CD4-positive, alpha-beta T cell treated with Interferon alpha-2 for 1 hour (primary cell): ENCODE measurements at places on chromosomes 3 and 15.

- DNase-seq, result peak; percentile 3
Measured at GRCh38 chr3:42846685-42847522, 28.8 kb downstream of the CYP8B1 start.

DNA sequence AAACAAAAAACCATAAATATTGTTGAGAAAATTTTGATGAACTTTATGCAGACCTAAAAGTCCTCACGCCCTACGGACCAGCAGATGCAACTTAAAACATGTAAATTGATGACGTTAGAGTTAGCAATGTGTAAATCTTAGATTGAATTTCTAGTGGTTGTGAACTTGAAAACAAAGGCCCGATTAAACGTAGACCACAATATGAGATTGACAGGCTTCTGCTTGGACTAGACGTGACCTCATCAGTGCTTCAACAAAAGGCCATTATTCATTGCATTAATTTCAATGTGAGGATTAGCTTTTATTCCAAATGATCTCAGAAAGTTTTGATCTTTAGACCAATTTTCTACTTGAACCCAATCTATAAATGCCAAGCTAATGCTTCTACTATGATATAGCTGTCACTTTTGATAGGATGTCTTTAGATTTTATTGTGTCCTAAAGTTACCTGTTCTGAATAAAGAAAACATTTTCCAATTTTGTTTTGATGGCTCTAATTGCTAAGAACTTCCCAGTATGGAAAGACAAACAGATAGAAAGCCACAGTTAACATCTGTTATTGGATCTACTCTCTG, 55.4 kb upstream of the SPPL2A start:
- no peak for DNase-seq

- no peak for DNase-seq
Measured at GRCh38 chr15:98155356-98155755, 194.9 kb downstream of the ARRDC4 start.

DNA sequence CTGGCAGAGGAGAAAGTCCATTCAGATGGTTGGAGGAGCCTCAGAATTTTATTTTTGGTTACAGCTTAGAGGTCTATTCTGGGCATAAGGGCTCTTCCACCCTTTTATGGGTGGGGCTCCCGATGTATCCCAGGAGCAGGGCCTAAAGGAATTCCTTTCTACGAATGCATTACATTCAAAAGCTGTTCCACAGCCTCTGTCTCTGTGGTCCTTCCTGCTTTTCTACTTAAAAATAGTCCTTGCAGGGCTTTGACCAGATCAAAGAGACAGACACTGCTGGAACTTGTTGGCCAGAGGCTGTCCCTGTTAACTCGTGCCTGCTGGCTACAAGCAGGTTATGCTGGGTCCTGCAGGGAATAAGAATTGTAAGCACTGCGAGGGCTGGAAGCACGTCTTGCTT, 14.4 kb upstream of the NOX5 start:
- no peak for DNase-seq

DNA sequence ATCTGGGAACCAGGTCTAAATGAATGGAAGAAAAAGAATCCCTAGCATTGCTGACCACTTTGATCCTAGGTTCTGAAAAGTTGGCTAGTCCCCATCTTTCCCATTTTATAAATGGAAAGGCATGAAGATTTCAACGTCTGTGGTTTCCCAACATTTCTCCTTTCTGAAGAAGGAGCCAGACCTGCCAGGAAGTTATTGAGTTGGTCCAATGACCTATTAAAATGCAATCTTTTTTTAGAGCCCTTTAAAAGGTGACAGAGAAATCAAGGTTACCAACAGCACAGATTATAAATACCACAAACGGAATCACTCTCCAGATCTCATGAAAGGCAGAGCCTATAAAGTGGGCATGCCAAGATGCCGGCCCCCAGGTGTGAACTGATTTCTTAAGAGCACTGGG, 505.6 kb upstream of the THBS1 start:
- no peak for DNase-seq

GRCh38 chr3:100210772-100211135, 50.0 kb upstream of the TBC1D23 start:
- DNase-seq, result peak; percentile 58

- DNase-seq, result no peak
Measured at GRCh38 chr3:87186608-87187159, 40.4 kb upstream of the CHMP2B start.

GRCh38 chr3:171184372-171184771, 157.9 kb upstream of the SLC2A2 start:
- DNase-seq, result peak; percentile 24

GRCh38 chr3:150602426-150603152, 532 bp upstream of the SELENOT start:
- no peak for DNase-seq

- no peak for DNase-seq
Measured at GRCh38 chr3:52472239-52473000, 17.0 kb downstream of the NISCH start.

DNA sequence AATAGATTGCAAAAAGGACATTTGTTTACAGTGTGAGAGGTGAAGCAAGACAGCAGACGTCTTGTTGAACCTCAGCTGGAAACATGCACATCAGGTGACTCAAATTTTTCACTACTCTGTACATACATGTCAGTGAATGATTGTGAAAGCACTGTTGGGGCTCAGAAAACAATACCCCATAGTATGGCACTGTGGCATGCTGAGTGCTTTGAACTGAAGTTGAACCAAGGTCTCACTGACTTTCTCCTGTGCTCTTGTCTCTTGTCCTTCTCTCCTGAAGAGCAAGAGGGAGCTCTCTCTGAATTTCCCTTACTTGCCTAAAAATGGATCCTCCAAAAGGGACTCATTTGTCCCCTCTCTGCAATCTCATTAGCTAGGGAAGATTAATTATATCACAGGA, 24.5 kb upstream of the NEDD4 start:
- DNase-seq, result no peak

DNA sequence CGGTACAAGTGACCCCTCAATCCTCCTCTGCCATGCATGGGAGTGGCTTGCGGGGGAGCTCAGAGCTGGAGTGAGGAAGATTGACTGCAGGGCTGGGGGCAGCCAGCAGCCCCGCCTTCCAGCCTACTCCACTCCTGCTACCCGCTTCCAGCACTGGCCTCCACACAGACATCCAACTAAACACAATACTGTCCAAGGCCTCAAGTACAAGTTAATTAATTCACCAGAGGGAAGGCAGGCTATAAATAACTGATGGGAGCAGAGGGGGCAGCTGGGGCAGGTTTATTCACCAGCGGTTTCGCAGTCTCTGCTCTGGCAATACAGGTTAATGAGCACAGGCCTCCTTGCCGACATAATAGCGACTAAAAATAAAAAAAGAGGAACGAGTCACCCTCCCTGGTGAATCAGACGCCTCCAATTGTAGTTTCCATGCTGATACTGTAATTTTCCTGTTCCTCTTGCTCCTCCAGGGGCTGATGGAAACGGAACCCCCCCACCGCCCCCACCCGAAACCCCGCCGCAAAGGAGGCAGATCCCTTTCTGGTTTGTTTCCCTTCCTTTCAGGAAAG, 166.4 kb upstream of the TLE3 start:
- DNase-seq, result no peak

GRCh38 chr3:13024765-13025065, 48.5 kb downstream of the IQSEC1 start:
- DNase-seq, result no peak

GRCh38 chr15:88447741-88448140, 19.4 kb downstream of the MRPL46 start:
- no peak for DNase-seq

DNA sequence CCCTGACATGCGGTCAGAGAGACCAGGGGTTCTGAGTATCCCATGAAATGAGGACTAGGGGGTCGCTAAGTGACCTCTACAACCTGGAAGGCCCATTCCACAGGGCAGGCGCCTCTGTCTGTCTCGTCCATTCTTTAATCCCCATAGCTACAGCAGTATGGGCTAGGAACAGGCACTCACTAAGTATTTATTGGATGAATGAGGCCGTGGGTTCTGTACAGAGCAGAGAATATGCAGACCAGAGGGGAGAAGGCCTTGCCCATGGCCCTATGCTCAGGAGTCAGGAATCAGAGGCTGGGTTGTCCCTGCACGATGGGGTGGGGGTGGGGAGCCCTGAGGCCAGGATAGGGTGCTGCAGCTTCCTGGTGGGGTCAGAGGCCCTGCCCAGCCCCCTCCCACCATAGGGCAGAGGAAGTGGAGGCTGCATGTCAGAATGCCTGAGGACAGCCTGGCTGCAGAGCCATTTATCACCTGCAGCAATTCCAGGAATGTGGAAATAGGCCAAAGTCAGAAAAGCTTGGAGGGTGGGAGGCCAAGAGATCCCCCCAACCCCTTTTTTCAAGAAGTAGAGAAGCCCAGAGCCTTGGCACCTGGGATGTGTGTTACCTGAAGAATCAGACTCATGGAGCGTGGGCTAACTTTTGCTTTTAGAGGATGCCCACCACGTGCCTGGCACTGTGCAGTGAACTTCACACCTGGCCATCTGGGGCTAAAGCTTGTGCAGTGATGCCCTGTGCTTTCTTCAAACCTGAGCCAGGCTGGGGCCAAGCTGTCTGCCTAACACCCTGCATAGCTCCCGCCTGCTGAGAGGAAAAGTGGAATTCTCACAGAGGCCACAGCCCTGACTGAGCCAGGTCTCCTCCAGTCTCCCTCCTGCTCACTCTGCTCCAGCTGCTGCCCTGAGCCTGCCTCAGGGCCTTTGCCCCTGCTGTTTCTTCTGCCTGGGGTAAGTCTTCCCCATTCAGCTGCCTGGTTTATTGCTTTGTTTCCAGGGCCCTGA, 109.4 kb downstream of the WNT7A start:
- DNase-seq, result no peak

DNA sequence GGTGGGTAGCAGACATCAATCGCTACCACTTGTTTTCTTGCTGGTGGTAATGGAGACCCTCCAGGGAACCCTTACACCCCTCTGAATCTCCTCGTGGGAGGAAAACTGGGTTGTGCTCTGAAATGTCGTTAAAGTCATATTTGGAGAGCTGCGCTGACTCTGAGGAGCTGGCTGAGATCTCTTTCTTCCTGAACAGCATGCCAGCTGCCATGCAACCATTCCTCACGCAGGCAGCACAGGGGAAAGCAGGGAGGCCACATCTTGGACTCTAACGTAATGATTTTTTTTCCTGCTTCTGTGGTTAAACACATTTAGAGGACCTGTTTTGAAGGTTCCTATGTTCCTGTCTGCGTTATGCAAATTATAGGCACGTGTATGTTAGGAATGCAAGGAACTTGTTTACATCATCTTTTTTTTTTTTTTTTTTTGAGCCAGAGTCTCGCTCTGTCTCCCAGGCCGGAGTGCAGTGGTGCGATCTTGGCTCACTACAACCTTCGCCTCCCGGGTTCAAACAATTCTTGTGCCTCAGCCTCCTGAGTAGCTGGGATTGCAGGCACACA, 156.7 kb downstream of the TJP1 start:
- no peak for DNase-seq

GRCh38 chr3:47057212-47057671, 77.8 kb downstream of the NBEAL2 start:
- peak; percentile 11 for DNase-seq

DNA sequence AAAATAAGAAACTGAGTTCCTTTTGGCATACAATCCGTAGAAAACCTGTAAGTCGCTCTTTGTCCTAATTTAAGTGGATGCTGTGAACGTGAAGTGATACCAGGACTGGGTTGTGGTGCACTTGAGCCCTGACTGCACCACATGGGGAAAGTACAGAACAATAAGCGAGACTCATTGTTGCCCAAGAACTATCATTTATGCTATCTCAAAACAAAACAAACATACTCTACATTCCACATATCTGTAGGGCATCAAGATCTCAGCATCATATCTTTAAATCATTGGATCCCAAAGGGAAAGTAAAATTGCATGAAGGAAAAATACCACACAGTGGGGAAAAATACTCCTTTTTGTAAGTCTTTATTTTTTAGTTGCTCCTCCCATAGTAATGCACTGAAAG, 580.3 kb downstream of the MECOM start:
- DNase-seq, result no peak

GRCh38 chr3:127405010-127405598, 117.3 kb upstream of the PRR20G start:
- no peak for DNase-seq

- no peak for DNase-seq
Measured at GRCh38 chr3:86995537-86995936, 4.6 kb upstream of the VGLL3 start.

DNA sequence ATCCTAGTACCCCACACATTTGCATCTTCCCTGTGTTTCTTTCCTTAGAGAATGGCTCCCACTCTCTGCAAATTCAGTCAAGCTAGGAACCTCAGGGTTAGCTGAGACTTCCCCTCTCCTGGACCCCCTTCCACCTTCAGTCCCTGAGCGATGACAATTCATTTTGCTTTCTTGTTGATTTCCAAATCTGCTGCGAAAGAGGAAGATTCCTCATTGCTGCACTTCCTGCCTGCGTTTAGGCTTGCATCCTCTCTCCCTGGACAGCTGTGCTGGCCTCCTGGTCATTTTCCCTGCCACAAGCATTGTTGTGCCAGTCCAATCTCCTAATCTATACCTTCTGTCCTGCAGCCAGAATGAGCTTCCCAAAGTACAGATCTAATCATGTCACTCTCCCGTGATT, 12.3 kb upstream of the DGKG start:
- DNase-seq, result no peak

DNA sequence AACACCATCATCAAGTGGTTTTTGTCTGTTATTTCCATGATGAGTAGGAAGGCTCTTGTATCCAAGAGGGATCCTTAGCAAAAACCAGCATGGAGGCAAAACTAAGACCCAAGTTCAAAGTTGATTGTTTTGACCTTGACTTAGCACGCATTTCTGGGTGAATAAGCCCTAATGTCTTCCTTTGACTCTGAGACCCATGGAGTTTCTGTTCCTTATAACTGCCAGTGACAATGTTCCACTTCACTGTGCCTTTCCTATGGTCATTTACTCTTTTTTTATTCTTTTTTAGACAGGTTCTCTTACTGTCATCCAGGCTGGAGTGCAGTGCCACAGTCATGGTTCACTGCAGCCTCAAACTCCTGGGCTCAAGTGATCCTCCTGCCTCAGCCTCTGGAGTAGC, 118.2 kb upstream of the MRPL3 start:
- no peak for DNase-seq

- DNase-seq, result no peak
Measured at GRCh38 chr3:194120789-194121770, 14.9 kb upstream of the HES1 start.

- no peak for DNase-seq
Measured at GRCh38 chr15:91488452-91488851, 365.1 kb upstream of the SLCO3A1 start.

GRCh38 chr15:65426216-65426853, 3.6 kb upstream of the IGDCC4 start:
- DNase-seq, result no peak

- peak; percentile 27 for DNase-seq
Measured at GRCh38 chr3:60064210-60065178, 1014.7 kb upstream of the CFAP20DC start.

GRCh38 chr3:97481416-97481815, 283.1 kb upstream of the ARL6 start:
- no peak for DNase-seq
